ENCODE measurements at places on chromosomes 12 and 14.

- peak; percentile 50 for DNase-seq
These were observed 335.6 kb downstream of the TMEM121 start for GRCh38 chr14:105861985-105862465.

- no peak for DNase-seq
These were observed 266.3 kb downstream of the MED13L start for GRCh38 chr12:116011217-116011616.

GRCh38 chr14:54658836-54659235 is 91.9 kb downstream of the SAMD4A start:
- no peak for DNase-seq

DNA sequence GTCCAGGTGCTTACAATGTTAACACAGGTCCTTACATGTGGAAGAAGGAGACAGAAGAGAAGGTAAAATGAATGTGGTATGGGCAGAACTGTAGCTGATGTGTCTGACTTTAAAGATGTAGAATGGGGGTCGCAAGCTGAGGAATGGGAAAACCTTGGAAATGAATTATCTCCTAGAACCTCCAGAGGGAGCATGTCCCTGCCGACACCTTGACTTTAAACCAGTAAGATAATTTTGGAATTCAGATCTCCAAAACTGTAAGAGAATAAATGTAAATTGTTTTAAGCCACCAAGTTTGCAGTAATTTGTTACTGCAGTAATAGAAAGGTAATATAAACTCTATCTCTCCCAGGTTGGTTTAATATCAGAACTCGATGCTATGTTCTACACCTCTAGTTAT is 80.1 kb upstream of the ALG10 start:
- DNase-seq, result no peak

DNA sequence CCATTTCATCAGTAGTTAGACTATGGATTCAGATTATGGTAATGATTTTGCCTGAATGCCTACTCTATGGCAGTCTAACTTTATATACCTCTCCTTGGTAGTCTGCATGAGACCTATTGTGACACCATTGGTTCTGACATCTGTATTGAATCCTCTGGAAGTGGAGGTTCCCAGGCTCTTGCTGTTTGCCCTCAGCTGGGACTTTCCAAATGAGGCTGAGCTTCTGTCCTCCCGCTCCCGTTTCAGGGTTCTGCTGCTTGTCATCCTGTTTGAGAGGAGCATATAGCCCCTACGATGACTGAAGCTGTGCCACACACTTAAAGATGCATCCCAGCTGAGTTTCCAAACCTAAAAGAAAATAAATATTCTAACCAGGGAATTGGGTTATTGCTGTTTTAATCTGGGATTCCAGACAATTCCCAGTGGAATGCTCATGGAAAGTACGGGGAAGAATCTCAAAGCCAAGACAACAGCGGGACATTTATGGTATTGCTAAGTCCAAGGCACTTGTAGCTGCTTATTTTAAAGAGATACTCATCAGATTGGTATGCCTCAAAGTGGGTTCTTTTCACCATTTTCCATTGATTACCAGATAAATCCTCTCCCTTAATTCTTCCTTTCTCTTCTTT is 105.9 kb downstream of the ETV6 start:
- no peak for DNase-seq

GRCh38 chr12:64820593-64820992 is 3.9 kb upstream of the TBC1D30 start:
- DNase-seq, result no peak

- no peak for DNase-seq
These were observed 25.3 kb downstream of the RHOJ start for GRCh38 chr14:63229330-63230059.

DNA sequence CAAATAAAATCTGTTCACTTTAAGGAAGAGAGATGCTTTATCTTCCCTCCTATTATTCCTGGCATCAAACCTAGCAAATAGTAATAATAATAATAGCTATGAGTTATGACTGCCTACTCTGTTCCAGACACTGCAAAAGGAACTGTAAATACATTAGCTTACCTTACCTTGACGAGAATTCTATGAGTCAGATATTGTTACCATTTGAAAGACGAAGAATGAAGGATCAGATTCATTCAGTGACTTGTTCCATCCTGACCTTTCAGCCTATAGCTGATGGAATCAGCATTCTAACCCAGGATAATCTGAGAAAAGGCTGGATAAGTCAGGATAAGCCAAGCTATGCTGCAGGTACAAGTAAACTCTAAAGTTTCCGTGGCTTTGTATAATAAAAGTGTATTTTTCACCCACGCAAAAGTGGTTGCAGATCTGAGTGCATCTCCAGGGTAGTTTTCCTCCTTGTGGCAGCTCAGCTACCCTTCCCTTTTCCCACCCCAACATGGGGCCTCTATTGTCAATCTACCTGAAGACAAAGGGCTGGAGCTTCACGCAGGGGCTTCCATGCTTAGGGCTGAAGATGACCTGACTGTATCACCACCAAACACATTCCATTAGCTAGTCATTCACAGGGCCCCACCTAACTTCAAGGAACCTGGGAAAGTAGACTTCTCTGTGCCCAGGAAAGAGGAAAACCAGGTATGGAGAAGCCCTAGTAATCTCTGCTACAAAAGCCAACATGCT is 57.2 kb upstream of the CCND2 start:
- no peak for DNase-seq

DNA sequence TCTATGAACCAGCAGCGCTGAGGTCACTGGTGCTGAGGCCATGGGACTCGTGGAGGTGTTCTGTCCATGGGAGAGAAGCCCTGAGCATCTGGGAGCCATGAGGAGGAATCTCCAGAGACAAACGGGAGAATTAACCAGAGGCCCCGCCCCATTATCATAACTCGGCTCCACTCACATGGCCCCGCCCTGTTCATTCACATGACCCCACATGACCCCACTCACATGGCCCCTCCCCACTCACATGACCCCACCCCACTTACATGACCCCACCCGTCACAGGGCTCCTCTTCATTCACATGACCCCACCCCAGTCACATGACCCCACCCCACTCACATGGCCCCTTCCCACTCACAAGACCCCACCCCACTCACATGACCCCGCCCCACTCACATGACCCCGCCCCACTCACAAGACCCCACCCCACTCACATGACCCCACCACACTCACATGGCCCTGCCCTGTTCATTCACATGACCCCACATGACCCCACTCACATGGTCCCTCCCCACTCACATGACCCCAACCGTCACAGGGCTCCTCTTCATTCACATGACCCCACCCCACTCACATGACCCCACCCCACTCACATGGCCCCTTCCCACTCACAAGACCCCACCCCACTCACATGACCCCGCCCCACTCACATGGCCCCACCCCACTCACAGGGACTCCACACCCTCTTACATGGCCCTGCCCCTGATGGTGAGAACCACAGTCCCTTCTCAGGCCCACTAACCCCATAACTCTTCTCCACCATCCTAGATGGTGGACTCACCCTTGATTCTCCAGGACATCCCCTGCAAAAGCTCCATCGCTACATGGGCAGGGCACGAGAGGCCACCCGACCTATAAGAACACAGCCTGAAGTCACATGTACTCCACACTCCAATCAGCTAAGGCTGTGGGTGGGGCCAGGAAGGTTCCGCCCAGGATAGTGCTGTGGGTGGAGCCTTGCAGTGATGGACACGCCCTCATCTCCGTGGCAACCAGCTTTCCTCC is 151.1 kb upstream of the SFSWAP start:
- DNase-seq, result no peak

DNA sequence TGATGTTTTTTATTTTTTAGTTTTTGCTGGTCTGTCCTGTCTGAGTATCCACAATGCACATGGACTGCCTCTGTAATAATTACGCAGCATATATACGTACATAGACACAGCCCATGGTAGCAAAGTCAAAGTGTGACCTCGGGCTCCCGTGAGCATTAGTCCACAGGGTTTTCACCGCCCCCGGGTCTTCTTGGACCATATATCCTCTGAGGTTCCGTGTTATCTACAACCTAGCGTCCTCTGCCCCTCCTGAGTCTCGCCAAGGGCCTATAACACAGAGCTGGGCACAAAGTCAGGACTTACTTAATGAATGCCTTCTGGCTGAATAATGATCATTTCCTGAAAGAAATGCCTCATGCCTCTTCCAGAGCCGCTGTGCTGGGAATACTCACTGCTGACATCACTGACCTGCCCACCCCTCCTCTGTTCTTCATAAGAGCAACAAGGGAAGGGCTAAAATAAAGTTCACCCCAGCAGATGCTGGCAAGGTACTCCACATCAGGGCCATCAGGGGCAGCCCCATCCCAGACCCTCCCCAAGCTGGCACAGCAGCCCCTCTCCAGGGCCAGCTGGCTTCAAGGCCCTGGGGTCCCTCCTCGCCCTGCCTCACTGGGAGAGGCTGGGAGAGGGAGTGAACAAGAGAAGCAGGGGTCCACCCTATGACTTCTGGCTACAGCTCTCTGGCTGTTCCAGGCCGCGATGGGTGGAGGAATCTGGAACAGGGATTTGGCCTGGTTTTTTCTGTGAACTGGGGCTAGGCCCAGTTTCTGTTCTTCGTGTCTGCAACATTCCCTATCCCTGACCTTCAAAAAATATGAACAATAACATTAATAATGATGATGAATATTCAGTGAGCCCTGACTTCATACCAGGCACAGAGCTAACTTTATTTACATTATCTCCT is 7.9 kb downstream of the HDAC7 start:
- no peak for DNase-seq

- DNase-seq, result no peak
These were observed 49.7 kb downstream of the DDX51 start for GRCh38 chr12:132094269-132094891.

DNA sequence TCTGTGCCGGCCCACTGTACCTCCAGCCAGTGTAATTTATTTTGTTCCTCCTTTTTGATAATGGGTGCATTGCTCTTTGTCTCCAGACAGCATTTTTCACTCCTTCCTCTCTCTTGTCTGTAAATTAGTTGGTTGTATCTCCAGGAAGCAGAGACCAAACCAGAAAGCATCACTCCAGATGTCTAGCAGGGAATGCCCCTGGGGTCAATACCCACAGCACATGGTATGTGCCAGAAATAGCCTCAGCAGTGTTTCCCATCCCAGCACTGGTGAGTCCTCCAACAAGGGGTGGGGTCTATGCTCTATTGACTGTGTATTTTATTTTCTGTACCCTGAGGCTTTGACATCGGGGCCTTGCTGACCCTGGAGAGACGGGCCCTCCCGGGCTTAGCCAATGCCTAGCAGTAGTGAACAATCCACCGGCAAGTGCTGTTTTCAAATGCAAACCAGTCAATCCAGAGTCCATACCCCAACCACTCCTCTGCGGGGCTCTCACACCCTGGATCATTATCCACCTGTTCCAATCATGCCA is 50.2 kb upstream of the FZD10 start:
- DNase-seq, result no peak

GRCh38 chr14:91152499-91152898 is 38.6 kb downstream of the DGLUCY start:
- DNase-seq, result no peak

- DNase-seq, result no peak
These were observed 51.2 kb downstream of the TSPAN11 start for GRCh38 chr12:30977537-30978349.

GRCh38 chr14:92677087-92677668 is 71.2 kb downstream of the LGMN start:
- peak; percentile 84 for DNase-seq

GRCh38 chr14:69694730-69695281 is 72.1 kb upstream of the SRSF5 start:
- no peak for DNase-seq
